T-cell (primary cell): ENCODE measurements at places on chromosomes 3 and 15. TPM values are rescaled to one million over a fixed set of nuclear protein-coding genes. Genes with fewer than 3 reads are reported as not detected.

- peaks cover 43% of the 10 kb centered on the region for H3K27me3 ChIP-seq
- no peaks in the 10 kb centered on the region for H3K4me1 ChIP-seq
- H3K36me3 ChIP-seq, result no peaks in the 10 kb centered on the region
- H3K27ac ChIP-seq, result no peak overlapping the region
- no peak for DNase-seq
Observed at GRCh38 chr3:10775828-10776227, 40.2 kb upstream of the SLC6A11 start.

- no peak overlapping the region for H3K4me3 ChIP-seq
- H3K27ac ChIP-seq, result no peak overlapping the region
- DNase-seq, result no peak
- no peaks in the 10 kb centered on the region for H3K4me1 ChIP-seq
- H3K36me3 ChIP-seq, result no peaks in the 10 kb centered on the region
Observed at GRCh38 chr3:24981924-24982323, 446.1 kb upstream of the RARB start.

DNA sequence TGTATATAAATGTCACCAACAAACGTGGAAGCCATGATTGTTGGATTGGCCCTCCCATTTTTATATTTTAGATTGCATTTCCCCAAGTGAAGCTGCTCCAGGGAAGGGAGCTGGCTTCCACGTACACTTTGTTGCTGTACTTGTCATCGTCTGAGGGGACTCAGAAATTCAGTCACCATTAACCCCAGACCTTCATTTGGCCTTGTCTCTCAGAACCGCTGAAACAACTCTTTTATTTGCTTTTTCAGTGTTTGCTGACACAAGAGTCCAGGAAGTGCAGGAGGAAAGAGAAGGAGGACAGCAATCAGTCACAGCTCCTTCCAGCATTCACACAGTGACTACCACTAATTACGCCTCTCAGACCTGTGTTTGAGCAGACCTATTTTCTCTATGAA is 276.5 kb downstream of the TBL1XR1 start:
- H3K4me1 ChIP-seq, result no peaks in the 10 kb centered on the region
- H3K27me3 ChIP-seq, result no peaks in the 10 kb centered on the region
- H3K4me3 ChIP-seq, result no peak overlapping the region
- no peak for DNase-seq
- no peak overlapping the region for H3K27ac ChIP-seq

The ANKRD34C gene
- total RNA-seq, result not detected

DNA sequence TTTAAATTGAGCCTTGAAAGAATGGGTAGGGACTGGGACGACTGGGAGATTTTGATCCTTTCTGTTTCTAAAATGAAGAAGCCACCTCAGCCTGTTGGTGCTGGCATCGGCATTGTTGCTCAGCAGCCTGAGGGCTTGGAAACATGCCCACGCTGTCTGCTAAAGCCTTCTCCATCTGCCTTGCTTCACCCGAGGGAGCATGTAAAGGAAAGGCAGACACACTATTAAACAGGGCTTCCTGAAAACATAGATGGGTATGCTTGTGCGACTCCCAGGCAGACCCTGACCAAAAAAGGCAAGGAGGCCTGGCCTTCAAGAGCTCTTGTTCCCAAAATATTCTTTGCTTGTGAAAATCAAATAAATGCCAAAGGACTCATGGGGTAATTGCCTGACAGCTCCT is 84.2 kb upstream of the SLC4A7 start:
- H3K27me3 ChIP-seq, result no peaks in the 10 kb centered on the region
- no peak overlapping the region for H3K27ac ChIP-seq
- no peak for DNase-seq
- no peak overlapping the region for H3K4me3 ChIP-seq
- H3K36me3 ChIP-seq, result no peaks in the 10 kb centered on the region
- no peaks in the 10 kb centered on the region for H3K4me1 ChIP-seq

GRCh38 chr3:100526613-100527346 is 34.4 kb downstream of the TMEM45A start:
- H3K36me3 ChIP-seq, result no peaks in the 10 kb centered on the region
- DNase-seq, result no peak
- no peaks in the 10 kb centered on the region for H3K4me1 ChIP-seq
- no peaks in the 10 kb centered on the region for H3K27me3 ChIP-seq

GRCh38 chr3:151800431-151800830 is 13.5 kb upstream of the AADAC start:
- no peaks in the 10 kb centered on the region for H3K36me3 ChIP-seq
- H3K4me1 ChIP-seq, result no peaks in the 10 kb centered on the region
- H3K27me3 ChIP-seq, result no peaks in the 10 kb centered on the region
- DNase-seq, result no peak
- H3K27ac ChIP-seq, result no peak overlapping the region
